ENCODE measurements at places on chromosomes 12 and 14. TPM values are rescaled to one million over a fixed set of nuclear protein-coding genes. Genes with fewer than 3 reads are reported as not detected.

DNA sequence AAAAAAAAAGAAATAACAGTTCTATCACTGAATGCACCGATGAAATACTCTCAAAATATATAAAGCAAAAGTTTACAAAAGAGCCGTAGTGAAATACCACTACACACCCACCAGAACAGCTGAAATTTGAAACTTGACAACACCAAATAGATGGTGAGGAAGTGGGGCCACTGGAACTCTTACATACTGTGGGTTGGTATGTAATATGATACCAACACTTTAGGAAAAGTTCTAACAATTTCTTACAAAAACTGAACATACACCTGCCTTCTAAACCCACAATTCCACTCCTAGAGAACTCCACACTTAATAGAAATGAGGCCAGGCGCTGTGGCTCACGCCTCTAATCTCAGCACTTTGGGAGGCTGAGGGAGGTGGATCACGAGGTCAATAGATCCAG lies 14.1 kb downstream of the EIF5 start:
- H3K4me1 ChIP-seq, result no peaks in the 10 kb centered on the region
- H3K27ac ChIP-seq, result no peak overlapping the region

RPL10L gene
- not detected for total RNA-seq

PLEKHD1 gene
- total RNA-seq, result 0.05 TPM

- DNase-seq, result no peak
- no peaks in the 10 kb centered on the region for H3K4me1 ChIP-seq
- no peaks in the 10 kb centered on the region for H3K36me3 ChIP-seq
These were observed 481.9 kb upstream of the NOVA1 start for GRCh38 chr14:27079716-27080115.

DNA sequence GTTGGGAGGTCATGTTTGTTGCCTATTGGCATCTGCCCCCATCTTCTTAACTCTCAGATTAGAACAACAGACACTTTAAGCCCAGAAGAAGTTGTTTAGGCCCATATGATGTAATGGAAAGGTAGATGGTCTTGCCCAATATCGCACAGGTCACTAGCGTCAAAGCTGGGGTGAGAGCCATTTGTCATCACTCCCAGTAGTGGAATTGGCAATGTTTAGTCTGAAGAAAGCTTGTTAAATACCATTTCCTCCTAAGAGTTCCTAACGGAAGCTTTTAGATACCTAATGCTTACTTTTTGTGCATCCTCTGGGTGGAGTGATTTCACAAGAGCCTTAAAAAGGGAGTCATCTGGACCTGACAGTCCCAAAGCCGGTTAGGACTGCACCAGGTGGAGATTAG lies 125.4 kb downstream of the DACT1 start:
- H3K36me3 ChIP-seq, result no peaks in the 10 kb centered on the region
- H3K27me3 ChIP-seq, result peaks cover 5% of the 10 kb centered on the region
- H3K27ac ChIP-seq, result no peak overlapping the region
- H3K4me3 ChIP-seq, result no peak overlapping the region

DNA sequence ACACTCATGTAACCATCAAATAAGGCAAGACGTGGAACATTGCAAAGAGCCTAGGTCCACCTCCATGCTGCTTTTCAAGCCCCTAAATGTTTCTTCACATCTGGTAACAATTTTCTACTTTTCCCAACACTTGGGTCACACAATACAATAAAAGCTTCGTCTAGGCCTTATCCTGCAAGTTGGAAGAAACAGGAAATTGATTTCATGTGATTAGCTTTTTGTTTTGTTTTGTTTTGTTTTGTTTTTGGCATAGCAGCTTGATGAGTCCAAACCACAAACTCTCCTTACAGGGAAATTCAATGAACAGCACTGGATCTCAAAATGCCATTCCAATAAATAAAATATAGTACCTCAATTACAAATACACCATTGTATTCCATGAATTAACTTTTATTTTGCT lies 19.3 kb downstream of the TAS2R50 start:
- no peak overlapping the region for H3K27ac ChIP-seq
- H3K27me3 ChIP-seq, result no peaks in the 10 kb centered on the region
- H3K4me1 ChIP-seq, result no peaks in the 10 kb centered on the region
- no peak for DNase-seq
- no peak overlapping the region for H3K4me3 ChIP-seq

DNA sequence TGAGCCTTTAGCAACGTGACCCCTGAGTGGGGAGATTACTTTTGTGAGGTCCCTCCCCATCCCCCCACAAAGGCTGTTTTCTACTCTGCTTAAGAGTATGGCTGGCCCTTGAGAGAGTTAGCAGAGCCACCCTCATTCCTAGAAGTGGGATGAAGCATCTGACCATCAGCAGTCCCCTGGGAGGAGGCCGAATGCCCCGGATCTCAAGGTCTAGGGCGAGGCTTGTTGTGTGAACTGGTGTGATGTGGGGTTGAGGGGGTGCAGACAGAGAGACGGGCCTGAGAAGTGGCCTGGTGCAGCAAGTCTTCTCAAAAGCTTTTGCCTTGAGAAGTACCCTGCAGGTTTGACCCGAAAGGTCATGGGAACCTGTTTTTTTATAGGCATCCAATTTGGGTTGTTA lies 153.0 kb upstream of the FKBP4 start:
- no peak for DNase-seq
- no peak overlapping the region for H3K27ac ChIP-seq
- peaks cover 16% of the 10 kb centered on the region for H3K4me1 ChIP-seq
- no peak overlapping the region for H3K4me3 ChIP-seq

GRCh38 chr12:31899109-31899508 lies 60.1 kb upstream of the RESF1 start:
- H3K4me3 ChIP-seq, result no peak overlapping the region
- peaks cover 47% of the 10 kb centered on the region for H3K4me1 ChIP-seq
- peaks cover 60% of the 10 kb centered on the region for H3K36me3 ChIP-seq
- DNase-seq, result no peak

LALBA gene
- not detected for total RNA-seq

SINHCAF gene
- 78.5 TPM for total RNA-seq

- no peak overlapping the region for H3K27ac ChIP-seq
- no peak overlapping the region for H3K4me3 ChIP-seq
- no peak for DNase-seq
- H3K4me1 ChIP-seq, result peaks cover 30% of the 10 kb centered on the region
- H3K36me3 ChIP-seq, result no peaks in the 10 kb centered on the region
These were observed 5.7 kb upstream of the SUSD6 start for GRCh38 chr14:69605738-69606137.

Data from activated CD8-positive, alpha-beta memory T cell treated with anti-CD3 and anti-CD28 coated beads, Interleukin-2, amount 10 ng/mL, durations not matched to agents 7 days and 5 days (primary cell).